ENCODE measurements at places on chromosomes 16 and 17. TPM values are rescaled to one million over a fixed set of nuclear protein-coding genes. Genes with fewer than 3 reads are reported as not detected.

The IFI35 gene
- total RNA-seq, result 90.1 TPM

The C17orf107 gene
- 0.69 TPM for total RNA-seq

The GPS2 gene
- total RNA-seq, result 52.3 TPM

The FBXW10B gene
- total RNA-seq, result 0.33 TPM

The IRX3 gene
- total RNA-seq, result 15.6 TPM

The SOST gene
- under 0.01 TPM for total RNA-seq

The HSPB9 gene
- under 0.01 TPM for total RNA-seq

The CA4 gene
- not detected for total RNA-seq

The TSNAXIP1 gene
- 0.69 TPM for total RNA-seq

The WNT9B gene
- not detected for total RNA-seq
